Head of caudate nucleus (tissue), 42 donors: ENCODE measurements at places on chromosomes 1 and 21.

GRCh38 chr21:36654324-36654723 is 44.6 kb upstream of the SIM2 start:
- DNase-seq = peak; percentile 84

- DNase-seq = no peak
Measured at GRCh38 chr1:201663491-201664113, 124.7 kb downstream of the NAV1 start.

DNA sequence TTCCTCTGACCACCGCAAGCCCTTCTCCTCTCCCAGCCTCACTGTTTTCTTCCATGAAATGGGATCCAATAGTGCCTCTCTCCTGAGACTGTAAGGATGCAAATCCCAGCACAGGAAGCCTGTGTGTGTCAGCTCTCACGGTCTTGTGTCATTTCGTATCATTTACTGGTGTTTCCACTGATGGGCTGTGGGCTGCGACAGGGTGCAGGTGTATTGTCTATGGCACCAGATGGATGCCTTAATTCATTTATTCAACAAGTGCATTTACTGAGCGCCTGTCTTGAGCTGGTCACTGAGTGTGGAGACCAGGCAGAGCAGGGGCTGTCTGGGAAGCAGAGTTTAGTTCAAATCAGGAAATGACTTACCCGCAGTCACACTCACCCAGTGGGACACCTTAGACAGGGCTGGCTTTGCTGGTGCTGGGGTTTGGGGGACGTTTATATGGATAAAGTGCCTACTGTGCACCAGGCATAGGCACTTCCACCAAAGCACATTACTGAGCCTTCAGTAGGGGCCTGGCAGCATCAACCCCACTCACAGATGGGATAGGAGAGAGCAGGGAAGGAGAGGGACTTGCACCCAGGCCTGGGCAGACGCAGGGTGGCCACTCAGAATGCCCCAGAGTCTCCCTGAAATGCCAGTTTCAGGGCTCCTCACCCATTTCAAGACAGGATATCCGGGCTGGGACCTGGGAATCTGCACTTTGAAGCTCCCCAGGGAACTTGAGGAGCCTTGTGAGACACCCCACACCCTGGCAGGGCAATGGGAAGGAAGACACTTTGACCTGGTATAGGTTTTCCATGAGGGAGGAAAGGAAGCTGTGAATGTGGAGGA is 398.9 kb downstream of the MATN1 start:
- DNase-seq = no peak

DNA sequence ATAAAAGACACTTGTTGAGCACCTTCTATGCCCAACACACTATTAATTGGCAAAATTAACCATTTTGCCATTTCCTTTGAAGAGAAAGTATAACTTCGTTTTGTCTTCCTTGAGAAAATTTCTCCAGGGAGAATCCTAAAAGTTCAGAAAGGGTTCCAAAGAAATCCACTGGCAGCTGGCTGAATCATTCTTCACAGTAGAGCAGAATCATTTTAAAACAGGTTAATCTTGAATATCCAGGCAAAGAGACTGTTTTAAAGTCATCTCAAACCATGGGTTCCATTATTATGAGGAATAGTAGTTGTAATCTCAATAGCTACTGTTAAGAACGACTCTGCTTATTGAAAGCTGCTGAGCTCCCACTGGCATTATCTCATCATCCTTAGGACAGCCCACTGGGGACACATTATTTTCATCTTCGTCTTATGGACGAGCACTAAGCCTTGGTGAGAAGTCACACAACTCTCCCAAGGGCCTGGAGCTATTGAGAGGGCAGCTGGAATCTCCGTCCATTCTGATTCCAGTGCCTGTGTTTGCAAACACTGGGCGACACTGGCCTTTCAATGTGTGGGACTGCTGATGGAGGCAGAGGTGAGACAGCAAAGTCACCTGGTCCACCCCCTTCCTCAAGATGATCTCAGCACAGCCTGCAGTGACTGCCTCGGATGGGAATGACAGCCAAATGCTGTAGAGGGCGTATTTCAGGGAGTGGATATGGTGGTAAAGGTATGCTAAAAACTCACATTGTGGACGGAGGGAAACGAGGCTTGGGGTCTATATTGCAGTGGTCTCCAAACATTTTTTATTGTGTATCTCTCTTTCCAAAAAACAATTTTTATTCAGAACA is 15.3 kb upstream of the PGBD5 start:
- DNase-seq = no peak

DNA sequence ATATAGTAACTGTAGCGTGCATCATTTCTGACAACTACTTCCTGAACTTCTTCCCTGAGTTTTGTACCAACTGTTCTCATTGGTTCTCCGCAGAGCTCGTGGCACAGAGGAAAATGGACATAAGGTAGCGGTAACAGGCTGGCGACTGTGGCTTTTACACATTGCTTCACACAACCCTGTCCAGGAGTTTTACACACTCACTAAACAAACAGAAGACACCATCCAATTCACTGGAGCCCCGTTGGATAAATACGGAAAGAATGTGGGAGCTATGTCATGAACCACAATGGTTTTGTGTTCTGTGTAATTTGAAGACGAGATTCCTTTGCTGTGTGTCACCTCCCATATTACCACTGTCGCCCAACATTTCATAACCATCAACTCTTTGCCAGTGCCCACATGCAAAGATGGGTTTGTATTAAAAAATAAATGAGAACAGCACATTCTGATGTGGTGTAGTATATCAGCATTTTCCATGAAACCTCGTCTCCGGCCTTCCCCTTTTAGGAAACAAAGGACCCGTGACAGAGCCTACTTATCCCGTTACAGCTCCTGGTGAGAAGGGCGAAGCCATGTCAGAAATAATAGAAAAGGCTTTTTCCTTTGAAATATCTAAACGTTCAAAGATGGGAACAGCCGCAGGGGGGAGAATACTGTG is 47.4 kb upstream of the ENAH start:
- DNase-seq = no peak

- no peak for DNase-seq
Measured at GRCh38 chr1:244709476-244710368, 56.8 kb downstream of the DESI2 start.

DNA sequence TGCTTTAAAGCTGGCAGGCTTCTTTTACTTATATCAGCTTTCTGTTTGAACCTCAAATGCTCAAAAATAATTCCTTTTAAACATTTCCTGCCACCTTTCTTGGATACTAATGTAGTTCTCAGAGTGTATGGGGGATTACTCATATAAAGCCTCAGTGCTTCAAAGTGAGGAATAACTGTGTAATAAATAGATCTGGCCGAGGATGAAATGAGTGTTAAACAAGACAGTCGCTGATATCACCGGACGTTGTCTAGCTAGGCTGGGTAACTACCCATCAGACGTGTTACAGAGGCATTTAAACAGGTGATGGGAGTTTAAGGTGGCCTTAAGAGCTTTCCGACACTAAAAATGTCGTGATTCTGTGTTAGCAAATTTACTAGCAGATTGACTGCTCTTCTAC is 53.1 kb downstream of the VANGL2 start:
- no peak for DNase-seq

DNA sequence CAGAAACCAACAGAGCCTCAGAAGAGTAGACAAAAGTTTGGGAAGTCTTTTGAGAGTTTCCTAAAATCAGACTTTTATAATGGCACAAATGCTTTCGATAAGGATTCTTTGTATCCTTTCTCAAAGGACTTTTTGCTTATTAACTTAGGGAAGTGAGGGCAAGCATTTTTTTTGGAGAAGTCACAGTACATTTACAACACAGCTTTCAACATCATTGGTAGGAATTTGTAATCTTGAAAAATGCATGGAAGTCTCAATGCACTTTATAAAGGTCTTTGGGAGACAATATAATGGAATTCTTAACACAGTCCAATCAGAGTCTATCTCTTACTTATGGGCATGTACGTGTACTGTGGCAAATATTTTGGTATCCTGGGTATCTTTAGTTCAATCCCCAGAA is 325.8 kb upstream of the NR5A2 start:
- DNase-seq = no peak

DNA sequence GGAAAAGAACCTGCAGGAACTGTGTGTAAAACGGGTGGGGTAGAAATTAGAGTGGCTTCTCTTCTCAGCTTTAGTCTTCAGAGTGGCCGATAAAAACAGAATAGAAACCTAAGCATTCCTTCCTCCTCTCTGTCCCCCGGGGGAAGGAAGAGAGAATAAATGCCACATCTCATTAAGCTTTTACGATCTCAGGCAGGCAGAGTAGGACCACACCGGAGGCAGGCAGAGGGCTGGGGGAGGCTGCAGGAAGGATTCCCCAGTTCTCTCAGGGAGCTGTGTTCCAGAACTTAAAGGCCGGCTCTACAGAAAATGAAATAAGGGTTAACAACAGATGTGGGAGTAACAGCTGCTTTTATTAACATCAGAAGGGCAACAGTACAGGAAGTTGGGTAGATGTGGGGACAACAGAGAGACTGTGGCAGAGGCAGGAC is 24.5 kb upstream of the MEF2D start:
- no peak for DNase-seq

DNA sequence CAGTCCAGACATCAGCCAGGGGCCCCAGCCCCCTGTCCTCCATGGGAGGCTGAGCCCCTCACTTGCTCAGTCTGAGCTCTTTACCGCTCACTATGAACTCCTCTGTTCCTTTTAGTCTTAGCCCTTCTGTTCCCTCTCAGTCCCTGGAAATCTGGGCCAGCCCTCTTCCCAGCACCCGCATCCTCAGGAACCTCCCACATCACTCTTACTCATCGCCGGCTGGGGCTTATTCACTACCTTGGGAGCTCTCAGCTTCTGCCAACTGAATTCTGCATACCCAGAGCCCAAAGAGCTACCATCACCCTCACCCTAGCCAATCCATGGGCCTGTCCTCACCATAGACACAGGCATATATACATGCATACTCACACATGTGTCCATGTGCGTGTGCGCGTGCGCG is 11.5 kb downstream of the KNCN start:
- DNase-seq = peak; percentile 36

DNA sequence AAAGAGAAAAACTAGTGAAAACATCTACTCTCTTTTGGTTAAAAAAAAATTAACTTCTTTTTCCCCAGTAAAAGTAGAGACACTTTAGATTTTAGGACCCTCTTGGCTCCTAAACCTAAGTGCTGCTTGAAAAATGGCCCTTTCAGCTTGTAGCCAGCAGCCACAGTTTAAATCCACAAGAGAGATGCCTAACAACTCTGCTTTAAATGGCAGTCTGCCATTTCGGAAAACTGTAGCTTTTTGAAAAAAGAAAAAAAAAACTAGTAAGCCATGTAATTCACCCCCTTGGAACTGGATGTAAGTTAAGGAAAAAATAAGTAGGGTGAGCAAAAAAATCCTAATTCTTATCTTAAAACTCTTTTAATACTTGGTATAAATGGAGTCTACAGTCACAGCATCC is 56.0 kb downstream of the LHX9 start:
- no peak for DNase-seq

GRCh38 chr1:232183266-232183800 is 446.6 kb downstream of the SIPA1L2 start:
- DNase-seq = no peak

GRCh38 chr1:107140703-107141490 is at the start of gene NTNG1:
TSS of gene NTNG1 (plus strand) at chr1:107141039.
- peak; percentile 13 for DNase-seq

- no peak for DNase-seq
Measured at GRCh38 chr1:103075316-103076000, 32.9 kb downstream of the COL11A1 start.

GRCh38 chr1:22365331-22366295 is 86.0 kb upstream of the ZBTB40 start:
- no peak for DNase-seq

DNA sequence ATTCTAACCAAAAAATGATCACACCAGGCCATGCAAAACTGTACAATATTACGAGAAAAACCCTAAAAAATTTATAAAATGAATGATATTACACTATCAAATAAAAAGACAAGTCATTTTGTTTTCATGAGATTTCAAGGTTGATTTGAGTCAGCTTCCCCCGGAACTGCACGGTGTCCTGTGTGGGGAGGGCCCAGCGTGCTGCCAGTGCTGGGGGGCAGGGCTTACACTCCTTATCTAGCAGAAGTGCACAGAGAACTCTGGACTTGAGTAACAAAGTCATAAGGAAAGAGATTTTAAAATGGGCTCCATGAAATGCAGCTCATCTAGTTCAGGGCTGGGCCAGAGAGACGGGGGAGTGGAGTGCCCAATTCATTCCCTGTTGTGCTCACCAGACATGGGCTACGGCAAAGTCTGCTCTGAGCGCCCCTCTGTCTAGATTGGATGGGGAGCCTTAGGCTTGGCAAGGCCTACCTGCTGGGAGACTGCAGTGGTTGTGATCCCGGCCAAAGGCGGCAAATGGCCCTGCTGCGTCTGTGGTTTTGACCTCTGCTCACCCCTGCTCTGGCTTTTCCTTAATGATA is 50.1 kb downstream of the COQ8A start:
- DNase-seq = no peak

DNA sequence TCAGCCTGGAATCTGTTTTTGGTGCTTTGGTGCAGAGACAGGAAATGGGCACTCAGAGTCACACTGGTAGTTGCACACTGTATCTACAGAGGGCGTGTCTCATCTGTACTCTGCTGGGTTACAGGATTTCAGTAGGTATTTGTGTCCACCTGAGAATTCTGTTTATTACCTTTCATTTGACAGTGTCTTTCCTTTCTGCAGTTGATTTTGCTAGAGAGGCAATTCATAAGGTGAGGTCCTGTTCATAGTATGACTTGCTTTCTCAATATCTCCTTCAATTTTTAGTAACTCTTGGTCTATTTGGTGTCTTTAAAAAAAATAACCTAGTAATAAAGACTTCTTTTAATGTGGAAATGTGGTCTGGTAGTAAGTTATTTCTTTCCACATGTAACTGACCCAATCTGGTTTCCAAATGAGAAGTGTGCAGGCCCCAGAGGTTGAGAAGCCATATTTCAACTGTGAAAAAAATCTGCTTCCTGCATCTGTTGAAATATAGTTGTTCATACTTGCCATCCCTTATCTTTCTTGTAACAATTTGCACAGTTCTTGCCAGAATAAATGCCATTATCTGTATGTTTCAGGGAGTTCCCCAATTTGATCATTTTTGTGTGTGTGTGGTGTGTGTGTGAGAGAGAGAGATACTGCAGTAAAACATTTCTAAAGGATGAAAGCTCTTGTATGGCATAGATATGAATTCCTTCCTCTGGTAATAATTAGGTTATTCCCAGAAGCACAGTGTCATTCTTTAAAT is 78.4 kb upstream of the DNAJC6 start:
- no peak for DNase-seq

- no peak for DNase-seq
Measured at GRCh38 chr1:211145944-211146343, 12.0 kb upstream of the KCNH1 start.

DNA sequence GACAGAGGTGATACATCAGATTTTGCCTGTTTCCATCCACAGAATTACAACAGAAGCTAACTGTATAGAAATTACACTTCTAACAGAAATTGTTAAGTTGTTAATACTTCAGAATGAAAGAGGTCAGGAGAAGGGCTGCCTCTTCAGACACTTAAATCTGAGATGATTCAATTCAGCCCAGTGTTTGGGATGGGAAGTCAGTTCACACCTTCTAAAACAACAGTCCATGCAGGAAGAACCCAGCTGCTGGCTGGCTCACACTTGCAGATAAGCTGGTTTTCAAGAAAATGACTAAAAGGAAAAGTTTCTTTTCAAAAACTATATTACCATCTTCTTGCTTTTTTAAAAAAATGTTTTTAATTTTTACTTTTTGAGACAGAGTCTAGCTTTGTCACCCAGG is 132.4 kb downstream of the SMYD2 start:
- DNase-seq = no peak
